ENCODE measurements at places on chromosomes 11 and 22.

DNA sequence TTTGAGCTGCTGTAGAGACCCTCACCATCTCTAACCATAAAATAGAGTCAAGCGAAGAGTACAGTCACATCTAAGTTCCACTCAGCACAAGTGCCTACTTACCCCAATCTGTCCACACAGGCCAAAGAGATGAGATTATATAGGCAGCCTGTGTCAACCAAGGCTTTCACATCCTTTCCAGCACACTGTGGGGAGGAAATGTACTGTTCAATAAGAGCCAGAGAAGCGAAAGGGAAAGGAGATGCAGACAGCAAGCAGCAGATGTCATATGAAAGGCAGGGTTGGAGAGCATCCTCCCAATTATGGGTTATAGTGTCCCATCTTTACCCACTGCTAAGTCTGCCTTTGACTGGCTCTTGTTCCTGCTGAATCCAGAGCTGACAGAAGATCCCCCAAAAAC lies 16.4 kb downstream of the NRIP3 start:
- no peak for DNase-seq

DNA sequence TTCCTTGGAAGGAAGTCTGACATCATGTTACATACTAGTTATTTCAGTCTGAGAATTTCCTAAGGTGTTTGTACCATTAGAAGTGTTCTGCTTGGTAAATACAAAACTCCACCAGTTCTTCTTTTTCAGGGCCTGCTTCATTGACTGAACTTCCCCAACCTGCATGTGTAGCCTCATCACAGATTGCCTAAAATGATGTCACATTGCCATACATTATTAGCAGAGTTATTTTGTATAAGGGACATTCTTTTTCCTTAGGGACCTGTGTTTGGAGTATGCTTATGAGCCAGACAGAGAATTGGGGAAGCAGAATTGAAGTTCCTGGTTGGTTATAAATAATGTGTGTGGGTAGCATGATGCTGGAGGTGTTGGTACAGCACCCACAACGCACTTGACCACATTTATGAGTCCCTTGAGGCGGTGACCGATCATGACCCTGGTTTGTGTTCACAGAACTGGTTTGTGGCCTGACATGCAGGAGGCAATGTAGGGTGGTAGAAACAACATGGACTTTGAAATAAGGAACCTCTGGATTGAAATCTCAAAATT lies 16.4 kb upstream of the MMP7 start:
- DNase-seq, result no peak

GRCh38 chr22:36770513-36771231 lies 5.2 kb downstream of the IFT27 start:
- DNase-seq, result no peak

DNA sequence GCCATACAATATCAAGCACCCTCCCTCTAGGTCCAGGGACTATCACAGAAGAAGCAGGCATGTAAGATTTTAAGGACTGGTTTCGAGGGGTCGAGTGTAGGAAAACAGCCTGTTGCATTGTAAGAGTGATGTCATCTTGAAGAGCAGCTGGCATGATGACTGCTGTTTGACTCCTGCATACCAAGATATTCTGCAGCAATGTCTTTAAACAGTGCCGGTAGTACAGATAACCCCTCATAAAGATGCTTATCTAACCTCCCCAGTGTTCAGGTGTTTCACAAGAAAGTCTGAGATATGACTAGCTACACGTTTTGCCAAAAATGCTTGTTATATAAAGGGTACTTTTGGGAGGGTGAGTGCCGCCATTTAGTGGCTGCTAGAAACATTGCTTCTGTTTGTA lies 12.0 kb downstream of the FAM111A start:
- DNase-seq, result no peak

- DNase-seq, result no peak
Measured at GRCh38 chr11:100336873-100337272, 350.2 kb upstream of the ARHGAP42 start.
